Stimulated activated CD4-positive, alpha-beta T cell treated with anti-CD3 and anti-CD28 coated beads, Interleukin-15, amount 100 ng/mL, for 1 hour (primary cell): ENCODE measurements at places on chromosomes 7 and 10.

DNA sequence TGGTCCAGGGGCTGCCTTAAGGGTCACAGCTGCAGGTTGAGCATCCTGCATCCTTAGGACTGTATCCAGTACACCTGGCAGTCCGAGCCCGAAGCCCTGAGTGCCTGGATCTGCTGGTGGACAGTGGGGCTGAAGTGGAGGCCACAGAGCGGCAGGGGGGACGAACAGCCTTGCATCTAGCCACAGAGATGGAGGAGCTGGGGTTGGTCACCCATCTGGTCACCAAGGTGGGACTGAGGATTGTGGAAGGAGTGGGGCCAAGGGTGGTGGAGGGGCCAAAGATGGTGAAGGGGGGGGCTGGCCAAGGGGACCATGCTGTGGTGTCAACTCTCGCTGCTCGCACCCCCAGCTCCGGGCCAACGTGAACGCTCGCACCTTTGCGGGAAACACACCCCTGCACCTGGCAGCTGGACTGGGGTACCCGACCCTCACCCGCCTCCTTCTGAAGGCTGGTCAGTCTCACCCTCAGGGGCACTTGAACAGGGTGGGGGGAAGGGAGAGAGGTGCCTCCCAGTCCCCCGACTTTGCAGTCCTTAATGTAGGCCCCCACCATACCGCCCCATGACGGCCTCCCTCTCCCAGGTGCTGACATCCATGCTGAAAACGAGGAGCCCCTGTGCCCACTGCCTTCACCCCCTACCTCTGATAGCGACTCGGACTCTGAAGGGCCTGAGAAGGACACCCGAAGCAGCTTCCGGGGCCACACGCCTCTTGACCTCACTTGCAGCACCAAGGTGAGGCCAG lies 5.3 kb downstream of the NFKB2 start:
- no peak for DNase-seq

GRCh38 chr7:55509322-55509721 lies 63.0 kb downstream of the VOPP1 start:
- DNase-seq: no peak

- no peak for DNase-seq
Measured at GRCh38 chr7:18558503-18558902, 63.0 kb downstream of the HDAC9 start.

DNA sequence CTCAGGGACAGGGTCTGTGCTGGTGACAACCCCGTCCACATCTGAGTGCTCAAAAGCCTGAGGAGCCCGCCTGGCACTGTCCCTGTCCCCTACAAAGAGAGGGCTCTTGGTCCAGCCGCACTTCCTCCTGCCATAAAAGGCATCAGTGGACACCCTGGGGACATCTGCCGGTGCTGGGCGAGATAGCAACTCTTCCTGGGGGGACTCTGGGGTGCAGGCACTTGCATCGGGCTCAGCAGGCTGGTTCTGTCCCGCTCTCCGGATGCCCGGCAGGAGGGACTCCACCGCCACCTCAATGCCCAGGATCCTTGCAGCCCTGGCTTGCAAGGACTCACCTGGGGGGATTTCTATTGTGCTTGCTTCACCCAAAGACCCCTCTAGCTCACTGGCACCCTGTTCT lies 32.8 kb downstream of the JCAD start:
- DNase-seq: no peak

DNA sequence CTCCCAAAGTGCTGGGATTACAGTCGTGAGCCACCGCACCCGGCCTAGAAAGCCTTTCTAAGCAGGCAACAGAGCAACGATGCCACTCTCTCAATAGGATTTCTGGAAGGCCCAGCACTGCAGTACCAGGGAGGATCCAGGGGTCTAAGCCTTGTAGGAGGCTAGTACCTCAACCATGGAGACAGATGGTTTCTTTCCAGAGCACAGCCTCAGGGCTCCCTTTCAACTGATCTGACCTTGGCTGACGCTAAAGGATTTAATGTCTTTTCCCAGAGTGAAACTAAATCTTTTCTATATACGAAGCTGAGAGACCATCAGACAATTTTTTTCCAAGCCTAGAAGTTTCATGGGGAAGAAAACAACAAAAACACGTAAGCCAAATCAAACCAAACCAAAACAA lies 78.0 kb downstream of the WDR11 start:
- DNase-seq: no peak

- DNase-seq: no peak
Measured at GRCh38 chr10:126080291-126080825, 184.0 kb downstream of the FANK1 start.

DNA sequence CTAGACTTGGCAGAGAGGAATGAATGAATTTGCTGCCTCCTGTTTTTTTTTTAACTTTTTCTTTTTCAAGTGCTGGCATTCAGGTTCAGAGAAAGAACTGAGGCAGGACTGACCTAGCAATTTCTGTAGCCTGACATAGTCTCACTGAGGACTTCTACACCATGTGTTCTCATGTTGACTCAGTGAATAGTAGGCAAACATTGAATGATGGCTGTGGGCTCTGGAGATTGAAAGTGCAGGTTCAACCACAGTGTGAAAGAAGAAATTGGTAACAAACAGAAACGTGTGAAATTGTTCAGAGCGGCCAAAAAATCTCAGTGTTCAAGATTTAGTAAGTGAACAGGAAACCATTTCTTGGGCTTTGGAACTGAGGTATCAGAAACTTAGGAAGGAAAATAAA lies 322.4 kb upstream of the GHITM start:
- DNase-seq: no peak

DNA sequence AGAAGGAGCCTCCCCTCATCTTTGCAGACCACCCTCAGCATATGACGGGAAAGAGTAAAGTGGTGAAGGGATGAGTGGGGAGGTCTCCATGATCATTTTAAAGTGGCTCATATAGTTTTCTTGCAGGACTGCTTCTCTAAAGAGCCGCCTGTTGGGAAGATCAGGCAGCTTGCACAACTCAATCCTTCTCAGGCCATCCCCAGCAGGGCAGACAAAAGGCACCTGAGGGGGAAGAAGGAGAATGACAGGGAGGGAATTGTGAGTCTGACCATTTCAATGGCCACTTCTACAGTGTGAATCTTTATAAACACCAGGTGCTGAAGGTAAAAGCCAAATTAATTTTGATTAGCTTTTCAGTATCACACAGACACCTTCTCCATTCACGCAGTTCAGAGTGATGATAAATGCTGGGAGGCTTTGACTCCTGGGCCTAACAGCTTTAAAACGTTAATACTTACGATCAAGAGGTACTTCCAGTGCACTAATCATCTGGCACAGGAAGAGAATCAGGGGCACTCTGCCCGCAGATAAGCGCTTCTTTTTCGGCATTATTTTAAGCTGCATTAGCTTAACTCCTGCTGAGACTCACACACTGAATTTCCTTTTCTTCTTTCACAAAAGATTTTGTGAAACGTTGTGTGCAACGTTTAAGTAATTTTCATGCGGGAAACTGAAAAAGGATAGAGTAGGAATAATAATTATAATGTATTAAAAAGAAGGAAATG lies 109.5 kb upstream of the LAMB4 start:
- DNase-seq: no peak

DNA sequence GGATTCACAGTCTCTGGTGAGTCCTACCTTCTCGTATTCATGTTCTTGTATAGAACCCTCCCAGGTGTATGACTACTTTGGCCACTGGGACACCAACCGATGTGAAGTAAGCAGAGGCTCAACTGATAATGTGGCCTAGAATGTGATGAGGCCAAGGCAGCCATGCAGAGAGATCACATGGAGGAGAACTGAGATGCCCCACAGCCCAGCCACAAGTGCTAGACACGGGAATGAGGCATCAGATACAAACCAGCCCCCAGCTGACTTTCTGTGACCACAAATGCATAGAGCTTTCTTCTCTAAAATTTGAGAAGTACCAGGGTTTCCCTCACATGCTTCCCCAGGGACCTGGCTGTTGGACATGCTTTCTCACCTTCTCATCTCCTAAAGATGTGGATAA lies 375.7 kb downstream of the CCSER2 start:
- DNase-seq: no peak

- DNase-seq: no peak
Measured at GRCh38 chr7:66043681-66044497, 31.7 kb upstream of the ASL start.
